ENCODE measurements at places on chromosomes 6 and 20.

DNA sequence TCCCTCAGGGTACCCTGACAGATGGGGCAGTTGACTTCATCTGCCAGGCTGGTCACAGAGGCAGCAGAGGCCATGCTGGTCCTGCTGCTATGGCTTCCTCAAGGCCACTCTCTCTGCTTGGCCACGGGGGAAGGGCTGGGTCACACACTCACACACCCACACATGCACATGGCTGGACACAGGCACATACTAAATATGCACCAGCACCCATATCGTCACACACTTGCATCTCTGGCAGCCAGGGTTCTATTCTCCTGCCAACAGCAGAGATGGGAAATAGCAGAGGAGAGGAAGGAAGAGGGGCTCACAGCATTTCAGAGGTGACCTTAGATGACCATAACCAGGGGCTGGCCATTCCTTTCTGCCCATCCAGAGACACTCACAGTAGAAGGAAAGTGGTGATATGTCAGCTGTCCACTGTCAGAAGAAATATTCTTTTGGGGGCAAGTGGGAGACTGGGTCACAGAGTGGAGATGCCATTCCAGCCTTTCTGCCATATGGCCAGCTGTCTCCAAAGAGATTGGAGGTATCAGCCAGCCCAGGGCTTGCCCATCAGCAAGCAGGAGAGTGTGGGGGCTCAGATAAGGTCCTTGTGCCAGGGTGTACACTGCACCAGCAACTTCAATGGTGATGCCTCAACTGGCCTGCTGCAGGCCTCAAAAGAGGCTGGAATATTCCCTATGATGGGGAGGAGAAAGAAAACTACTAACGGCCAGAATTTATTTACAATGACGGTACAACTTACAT lies at the start of gene TRIM10:
TSS of gene TRIM10 (minus strand) at position 427 of the 747 bp plus-strand sequence. CDS start at position 74, 353 bp downstream.
- DNase-seq = no peak

GRCh38 chr6:15288856-15289255 lies 43.0 kb downstream of the JARID2 start:
- no peak for DNase-seq

GRCh38 chr6:159608961-159609651 lies 83.9 kb downstream of the SOD2 start:
- no peak for DNase-seq

DNA sequence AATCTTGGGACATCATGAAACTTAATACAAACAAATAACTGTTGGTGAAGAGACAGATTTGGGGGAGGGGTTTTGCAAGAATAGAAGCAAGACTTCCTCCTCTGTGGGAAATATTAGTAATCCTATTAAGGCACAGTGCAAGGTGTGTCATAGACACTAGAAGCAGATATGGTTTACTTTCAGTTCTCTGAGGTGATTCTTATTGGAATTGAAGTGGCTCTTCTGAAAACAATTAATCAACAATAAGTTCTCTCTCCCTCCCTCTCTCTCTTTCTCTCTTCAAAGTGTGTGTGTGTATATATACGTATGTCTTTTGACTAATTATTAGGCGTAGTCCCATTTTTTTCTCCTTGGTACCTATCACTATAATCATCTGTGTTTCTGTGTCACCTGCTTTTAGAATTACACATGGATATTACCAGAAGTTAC lies 99.8 kb downstream of the HIVEP2 start:
- no peak for DNase-seq

DNA sequence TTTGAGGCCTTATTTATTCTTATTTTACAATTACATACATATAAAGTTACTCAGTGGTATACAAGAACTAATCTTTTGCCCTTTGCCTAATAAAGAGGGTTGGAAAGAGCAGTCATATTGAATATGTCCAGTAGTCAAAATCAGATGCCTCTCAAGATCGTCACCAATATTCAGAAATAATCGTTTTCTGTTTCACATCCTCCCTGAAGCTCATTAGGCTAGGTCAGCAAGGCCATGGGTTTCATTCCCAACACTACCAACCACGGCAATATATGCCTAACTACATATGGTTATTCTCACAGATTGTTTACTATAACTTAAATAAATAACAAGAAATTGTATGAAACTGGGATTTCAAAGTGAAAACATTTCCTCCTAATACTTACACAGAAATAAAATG lies 167.2 kb upstream of the MANEA start:
- DNase-seq = no peak

- no peak for DNase-seq
Measured at GRCh38 chr6:45988635-45989034, 27.0 kb downstream of the CLIC5 start.

GRCh38 chr6:39599973-39600372 lies 125.2 kb downstream of the KIF6 start:
- no peak for DNase-seq

DNA sequence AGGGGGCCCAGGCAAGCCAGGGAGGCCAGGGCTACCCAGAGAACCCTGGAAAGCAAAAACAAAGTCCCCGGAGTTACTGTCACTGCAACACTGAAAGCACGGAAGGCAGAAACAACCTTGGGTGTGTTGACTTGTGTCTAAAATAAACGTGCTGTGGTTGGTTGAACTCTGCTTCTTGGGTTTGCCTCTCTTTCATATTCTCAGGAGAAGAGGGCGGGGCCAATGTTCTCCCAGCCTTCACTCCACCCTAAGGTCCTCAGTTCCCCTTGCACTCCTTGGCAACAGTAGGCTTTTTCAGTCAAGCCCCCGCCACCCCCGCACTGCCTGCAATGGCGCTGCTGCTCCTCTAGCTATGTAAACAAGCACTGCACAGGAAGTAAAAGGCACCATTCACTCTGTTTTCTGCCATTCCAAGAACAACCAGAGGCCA lies 60.9 kb downstream of the COL9A1 start:
- DNase-seq = no peak

DNA sequence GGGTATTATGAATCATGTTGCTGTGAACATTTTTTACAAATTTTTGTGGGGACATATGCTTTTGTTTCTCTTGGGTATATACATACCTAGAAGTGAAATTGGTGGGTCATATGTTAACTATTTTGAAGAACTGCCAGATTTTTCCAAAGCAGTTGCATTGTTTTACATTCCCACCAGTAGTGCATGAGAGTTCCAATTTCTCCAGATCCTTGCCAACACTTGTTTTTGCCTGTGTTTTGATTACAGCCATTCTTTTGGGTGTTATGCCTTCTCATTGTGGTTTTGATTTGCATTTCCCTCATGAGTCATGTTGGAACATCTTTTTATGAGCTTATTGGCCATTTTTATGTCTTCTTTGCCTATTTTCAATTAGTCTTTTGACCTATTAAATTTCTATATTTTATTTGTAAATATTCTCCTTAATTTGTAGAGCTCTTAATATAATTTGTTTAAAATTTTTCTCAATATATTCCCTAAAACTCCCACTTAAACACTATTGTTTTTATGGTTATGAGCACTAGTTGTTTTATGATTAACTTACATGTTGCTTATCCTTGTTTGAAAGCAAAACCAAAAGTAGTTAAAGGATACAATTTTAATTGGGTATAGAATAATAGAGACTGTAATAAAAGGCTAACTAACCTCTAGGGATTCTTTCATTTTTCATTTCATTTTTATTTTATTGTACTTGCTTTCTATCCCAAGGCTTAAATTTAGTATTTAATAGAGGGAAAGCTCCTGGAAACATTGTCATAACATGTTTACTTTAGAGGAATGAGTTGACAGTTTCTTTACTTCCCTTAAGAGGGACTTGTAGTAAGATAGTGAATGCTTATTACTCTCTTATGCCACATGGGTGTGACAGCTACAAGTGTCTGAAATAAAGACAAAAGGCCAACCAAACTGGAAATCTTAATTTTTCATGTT lies 5.5 kb downstream of the UBR2 start:
- DNase-seq = no peak

GRCh38 chr20:9255171-9255570 lies 186.3 kb downstream of the PLCB4 start:
- DNase-seq = no peak

- no peak for DNase-seq
Measured at GRCh38 chr6:136058852-136059251, 191.3 kb downstream of the MTFR2 start.

DNA sequence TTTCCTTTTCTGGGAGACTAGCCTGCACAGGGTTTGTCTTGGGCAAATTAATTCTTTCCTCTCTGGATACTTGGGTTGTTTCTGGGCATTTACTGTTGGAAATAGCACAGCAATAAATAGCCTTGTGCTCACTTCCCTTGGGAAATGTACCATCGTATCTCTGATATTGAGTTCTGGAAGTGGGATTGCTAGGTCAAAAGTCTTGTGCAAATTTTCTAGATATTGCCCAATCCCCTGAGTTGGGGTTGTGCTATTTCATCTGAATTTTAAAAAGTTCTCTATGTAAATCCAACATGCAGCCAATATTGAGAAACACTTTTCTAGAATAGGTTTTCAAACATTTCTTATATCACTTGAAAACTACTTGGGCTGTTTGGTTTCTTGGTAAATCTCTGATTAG lies 64.0 kb upstream of the ELOVL5 start:
- no peak for DNase-seq

- no peak for DNase-seq
Measured at GRCh38 chr6:92647630-92648029, 771.7 kb downstream of the EPHA7 start.

GRCh38 chr20:16261733-16262273 lies 311.4 kb downstream of the KIF16B start:
- no peak for DNase-seq

- no peak for DNase-seq
Measured at GRCh38 chr20:9031991-9032390, 36.9 kb upstream of the PLCB4 start.

DNA sequence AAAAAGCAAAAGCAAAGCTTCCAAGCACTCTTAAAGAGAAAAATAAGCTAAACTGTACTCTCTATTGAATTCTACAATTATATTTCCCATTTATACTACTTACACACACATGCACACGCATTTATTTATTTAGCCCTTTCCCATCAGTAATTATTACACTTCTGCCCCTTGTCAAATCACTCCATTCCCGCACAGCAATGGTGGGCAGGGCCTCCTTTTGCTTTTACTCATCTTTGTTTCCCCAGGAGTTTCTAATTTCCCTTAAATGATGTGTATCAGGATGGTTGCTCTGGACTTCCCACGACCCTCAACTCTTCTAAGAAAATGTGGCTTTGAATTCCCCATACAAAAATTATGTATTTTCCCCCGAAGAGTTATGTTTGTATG lies 19.9 kb downstream of the PXT1 start:
- no peak for DNase-seq

GRCh38 chr6:57130661-57131177 lies 40.7 kb downstream of the ZNF451 start:
- no peak for DNase-seq

DNA sequence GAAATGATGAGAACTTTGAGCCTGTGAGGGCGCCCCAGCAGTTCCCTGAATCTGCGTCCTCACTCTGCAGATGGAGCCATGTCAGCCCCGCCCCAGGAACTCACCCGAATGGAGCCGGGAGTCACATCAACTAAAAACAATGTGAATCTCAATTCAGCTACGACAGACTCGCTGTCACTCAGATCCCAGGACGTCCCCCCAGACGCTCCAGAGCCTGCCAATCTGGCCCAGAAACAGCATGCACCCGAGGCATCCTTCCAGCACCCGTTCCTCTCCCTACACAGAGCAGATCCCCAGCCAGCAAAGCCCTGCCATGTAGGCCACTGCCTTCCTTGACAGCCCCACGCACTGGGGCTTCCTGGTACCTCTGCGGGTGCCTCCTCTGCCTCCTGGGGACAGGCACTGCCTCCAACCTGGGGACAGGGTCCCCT lies 248.0 kb downstream of the TTLL2 start:
- no peak for DNase-seq

GRCh38 chr6:168589275-168589674 lies 148.3 kb downstream of the SMOC2 start:
- no peak for DNase-seq

DNA sequence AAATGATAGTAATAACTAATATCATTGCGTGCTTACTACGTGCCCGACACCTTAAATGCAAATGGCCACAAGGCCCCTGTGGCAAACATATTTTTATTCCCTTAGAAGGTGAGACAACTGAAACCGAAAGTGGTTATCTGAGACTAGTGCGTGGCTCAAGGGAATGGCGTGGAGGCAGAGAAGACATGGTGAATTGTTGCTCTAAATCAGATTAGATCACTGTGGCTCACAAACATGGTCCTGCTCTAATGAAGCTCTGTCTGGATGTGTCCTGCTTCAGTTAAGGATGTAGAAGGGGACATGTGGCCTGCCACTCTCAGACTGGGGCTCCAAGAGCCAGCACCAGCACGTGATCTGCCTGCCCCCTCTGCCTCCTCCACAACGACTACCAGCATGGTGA lies 124.2 kb upstream of the GMDS start:
- no peak for DNase-seq

DNA sequence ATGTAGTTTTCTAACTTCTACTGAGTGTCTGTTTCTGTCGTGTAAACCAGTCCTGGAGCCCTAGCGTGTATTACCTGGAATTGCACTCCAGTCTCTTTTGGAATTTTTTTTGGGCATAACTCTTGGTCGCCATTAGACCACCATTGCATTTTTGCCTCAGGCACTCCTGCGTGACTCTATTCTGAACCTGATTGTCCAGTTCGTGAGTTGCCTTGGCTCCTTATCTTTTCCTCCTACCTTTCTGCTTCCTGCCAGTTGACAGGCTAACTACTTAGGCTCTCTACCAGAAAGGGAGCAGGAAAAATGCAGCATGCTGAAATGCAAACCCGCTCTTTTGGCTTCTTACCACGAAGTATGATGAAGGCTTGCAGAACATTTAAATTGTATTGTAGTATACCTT lies 490.9 kb upstream of the SOX4 start:
- DNase-seq = no peak

- DNase-seq = no peak
Measured at GRCh38 chr6:144776031-144776819, 491.1 kb downstream of the UTRN start.

DNA sequence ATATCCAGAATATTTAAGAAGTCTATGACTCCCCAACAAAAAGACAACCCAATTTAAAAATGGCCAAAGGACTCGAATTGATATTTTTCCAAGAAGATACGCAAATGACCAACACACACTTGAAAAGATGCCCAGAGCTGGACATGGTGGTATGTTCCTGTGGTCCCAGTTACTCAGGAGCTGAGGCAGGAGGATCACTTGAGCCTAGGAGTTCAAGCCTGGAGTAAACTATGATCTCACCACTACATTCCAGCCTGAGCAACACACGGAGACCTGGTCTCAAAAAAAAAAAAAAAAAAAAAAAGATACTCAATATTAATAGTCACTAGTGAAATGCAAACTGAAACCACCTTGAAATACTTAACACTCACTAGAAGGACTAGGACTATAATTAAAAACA lies 12.2 kb upstream of the ARMC2 start:
- DNase-seq = no peak

DNA sequence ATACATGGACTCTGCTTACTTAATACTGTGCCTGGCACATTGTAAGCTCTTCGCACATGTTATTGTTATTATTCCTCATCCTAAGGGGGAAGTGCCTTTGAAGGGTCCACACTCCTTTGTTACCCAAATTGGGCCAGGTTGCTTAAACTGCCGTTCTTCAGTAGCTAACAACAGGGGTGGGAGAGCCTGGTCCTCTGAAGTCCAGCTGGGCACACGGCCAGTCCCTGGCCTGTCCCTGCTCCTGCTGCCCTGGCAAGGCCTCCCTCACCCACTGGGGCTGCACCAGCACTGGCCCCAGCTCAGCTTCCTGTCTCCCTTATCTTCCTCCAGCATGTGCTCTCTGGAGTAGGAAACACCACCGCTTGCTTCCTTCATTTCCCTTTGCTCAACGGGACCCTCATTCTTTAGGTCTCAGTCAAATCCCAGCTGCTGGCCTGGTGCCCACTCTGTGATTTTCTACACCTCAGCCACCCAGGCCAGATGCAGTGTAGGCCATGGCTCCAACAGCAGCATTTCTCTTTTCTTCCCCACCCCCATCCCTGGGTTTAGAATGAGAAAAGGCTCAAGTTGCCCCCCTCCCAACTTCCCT lies 5.5 kb upstream of the PROCR start:
- no peak for DNase-seq
